A673 (cell line): ENCODE measurements at places on chromosomes 2 and 18.

DNA sequence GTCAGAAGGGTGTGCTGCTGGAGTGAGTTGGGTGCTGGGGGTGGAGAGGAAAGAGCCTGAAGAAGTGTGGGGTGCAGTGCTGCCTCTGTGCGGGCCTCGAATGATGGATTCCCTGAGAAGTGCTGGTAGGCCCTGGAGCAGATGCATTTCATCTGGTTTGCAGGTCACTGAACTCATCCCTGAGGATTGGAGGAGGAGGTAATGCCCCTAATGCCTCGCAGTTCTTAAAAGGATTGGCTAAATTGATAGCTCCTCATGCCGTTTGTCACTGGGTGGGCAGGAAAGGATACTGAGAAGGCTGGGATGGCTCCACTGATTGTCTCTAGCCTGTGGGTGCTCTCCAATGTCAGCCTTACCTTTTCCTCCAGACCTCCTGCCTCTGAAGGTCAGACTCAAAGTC lies 74.1 kb downstream of the CTIF start:
- H3K27me3 ChIP-seq: no peaks in the 10 kb centered on the region
- H3K27ac ChIP-seq: no peak overlapping the region
- no peak for DNase-seq
- no peaks in the 10 kb centered on the region for H3K36me3 ChIP-seq

GRCh38 chr2:46422717-46423394 lies 56.5 kb upstream of the TMEM247 start:
- H3K4me3 ChIP-seq: no peak overlapping the region
- peak; percentile 60 for DNase-seq
- H3K36me3 ChIP-seq: no peaks in the 10 kb centered on the region

DNA sequence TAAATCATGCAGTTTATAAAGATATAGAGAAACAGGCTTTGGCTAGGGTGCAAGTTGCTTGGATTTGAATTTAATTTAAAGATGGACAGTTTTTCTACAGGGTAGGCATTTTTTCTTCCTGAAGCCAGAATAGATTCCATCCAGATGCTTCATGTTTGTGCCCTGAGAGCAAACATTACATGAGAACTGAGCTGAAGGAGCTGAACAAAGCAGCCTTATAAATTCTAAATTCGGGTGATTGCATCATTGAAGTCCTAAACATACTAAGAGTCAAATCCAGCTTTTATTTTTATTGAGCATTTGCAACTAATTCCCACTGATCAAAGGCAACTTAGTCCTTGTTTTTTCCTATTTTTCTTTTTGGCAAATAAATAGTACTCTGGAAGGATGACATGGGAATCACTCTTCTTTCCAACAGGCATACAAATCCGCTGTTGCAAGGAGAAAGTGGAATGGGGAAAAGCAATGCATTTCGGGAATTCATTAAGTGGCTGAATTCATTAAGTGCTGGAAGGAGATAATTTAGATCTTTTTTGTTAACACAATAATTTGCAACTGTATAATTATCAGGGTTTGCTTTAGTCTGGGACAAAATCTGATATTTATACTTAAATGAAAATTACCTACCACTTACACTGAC lies 828.0 kb downstream of the SLC4A3 start:
- H3K36me3 ChIP-seq: no peaks in the 10 kb centered on the region
- H3K4me1 ChIP-seq: peaks cover 6% of the 10 kb centered on the region
- no peak overlapping the region for H3K27ac ChIP-seq
- no peaks in the 10 kb centered on the region for H3K27me3 ChIP-seq

GRCh38 chr2:10447300-10447894 lies 730 bp downstream of the ODC1 start:
- peak overlapping the region; percentile 93 for H3K27ac ChIP-seq
- H3K36me3 ChIP-seq: peaks cover 31% of the 10 kb centered on the region
- DNase-seq: peak; percentile 53
- H3K27me3 ChIP-seq: no peaks in the 10 kb centered on the region
- H3K4me1 ChIP-seq: peaks cover 21% of the 10 kb centered on the region

DNA sequence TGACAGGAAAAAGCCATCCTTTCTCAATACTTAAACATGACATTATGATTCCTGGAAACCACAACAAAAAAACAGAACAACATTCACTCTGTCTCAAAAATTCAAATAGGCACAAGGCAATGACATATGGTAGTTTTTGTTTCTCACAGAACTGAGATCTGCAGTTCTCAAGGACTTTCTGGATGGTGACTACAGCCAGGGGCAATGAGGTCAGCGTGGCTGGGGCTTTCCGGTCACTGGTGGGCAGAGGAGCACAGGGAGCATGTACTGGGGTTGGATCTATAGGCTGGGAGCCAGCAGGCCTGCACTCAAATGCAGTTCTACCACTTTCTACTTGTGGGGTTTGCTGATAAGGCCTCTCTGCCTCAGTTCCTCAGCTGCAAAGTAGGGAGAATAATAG lies 72.0 kb downstream of the CTAGE1 start:
- H3K4me3 ChIP-seq: no peak overlapping the region
- H3K36me3 ChIP-seq: no peaks in the 10 kb centered on the region

- DNase-seq: peak; percentile 57
- no peaks in the 10 kb centered on the region for H3K27me3 ChIP-seq
- H3K4me1 ChIP-seq: no peaks in the 10 kb centered on the region
- no peaks in the 10 kb centered on the region for H3K36me3 ChIP-seq
- no peak overlapping the region for H3K4me3 ChIP-seq
Observed at GRCh38 chr2:169928463-169928864, 101.2 kb downstream of the UBR3 start.

DNA sequence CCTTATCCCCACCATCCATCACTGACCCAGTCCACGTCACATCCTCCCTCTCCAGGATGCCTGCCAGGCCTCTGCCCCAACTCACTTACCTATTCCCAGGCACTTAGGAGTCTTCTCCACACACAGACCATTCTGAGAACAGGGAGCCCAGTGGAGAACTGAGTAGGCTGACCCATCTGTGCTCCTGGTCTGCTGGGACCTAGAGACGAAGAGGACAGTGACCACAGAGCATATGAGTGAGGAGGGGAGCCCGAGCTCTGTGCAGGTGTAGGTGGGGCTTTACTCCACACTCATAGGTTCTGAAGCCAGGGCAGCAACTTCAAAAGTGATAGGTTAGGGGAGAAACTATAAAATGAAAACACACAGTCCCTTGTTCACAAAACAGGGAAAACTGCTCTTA lies 130.0 kb downstream of the NDUFA10 start:
- H3K4me3 ChIP-seq: no peak overlapping the region
- no peaks in the 10 kb centered on the region for H3K4me1 ChIP-seq
- H3K27ac ChIP-seq: no peak overlapping the region

DNA sequence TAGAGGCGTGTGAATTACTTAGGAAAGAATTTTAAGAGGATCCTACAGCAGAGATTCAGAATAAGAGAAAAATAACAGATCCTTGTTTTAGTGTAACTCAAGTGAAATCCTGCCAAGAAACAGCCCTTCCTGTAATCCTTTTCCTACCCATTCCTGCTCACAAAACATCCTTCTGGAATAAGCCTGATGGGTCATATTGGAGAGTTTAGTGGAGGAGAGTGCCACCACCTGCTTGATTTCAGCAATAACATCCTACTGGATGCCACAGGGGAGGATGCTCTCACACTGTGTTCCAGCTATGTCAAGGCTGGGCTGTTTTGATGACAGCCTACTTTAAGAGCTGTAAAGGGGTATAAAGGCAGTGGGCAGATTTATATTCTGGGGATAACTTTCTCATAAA lies 54.8 kb upstream of the CCDC178 start:
- no peaks in the 10 kb centered on the region for H3K36me3 ChIP-seq
- H3K27me3 ChIP-seq: no peaks in the 10 kb centered on the region
- H3K27ac ChIP-seq: no peak overlapping the region
- no peak overlapping the region for H3K4me3 ChIP-seq
- no peaks in the 10 kb centered on the region for H3K4me1 ChIP-seq
- DNase-seq: peak; percentile 35

DNA sequence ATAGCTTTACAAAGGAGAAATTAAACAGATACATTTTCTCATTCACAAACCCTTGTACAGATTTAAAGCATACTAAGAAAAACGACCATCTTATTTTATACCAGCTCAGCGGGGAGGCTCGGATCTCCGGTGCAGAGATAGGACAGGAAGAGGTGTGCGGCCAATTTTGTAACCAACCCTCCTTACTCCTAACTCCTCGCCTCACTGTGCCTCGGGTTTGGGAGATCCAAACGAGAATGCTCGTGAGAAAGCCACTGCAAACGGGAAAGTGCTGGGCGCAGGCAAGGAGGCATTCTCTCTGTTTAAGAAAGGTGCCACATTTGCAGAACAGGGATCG lies 1.2 kb downstream of the KDSR start:
- DNase-seq: peak; percentile 61
- H3K4me1 ChIP-seq: peaks cover 13% of the 10 kb centered on the region
- peak overlapping the region; percentile 96 for H3K4me3 ChIP-seq
- peaks cover 52% of the 10 kb centered on the region for H3K36me3 ChIP-seq
- H3K27me3 ChIP-seq: no peaks in the 10 kb centered on the region

DNA sequence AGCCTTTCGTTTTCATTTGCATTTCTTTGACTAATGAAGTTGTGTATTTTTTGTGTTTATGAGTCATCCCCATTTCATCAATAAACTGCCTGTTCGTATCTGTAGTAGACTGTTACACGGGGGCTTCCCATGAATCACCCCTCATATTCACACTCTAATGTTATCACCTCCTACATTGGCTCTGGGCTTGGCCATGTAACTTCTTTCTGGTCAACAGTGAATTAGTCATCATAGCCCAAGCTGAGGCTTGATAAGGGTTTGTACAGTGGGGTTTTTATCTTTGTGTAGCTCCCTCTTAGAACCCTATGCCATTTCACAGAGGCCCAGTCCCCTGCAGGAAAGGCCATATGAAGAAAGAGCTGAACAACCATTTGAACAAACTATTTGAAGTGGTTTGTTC lies 151.0 kb downstream of the CCBE1 start:
- no peak overlapping the region for H3K4me3 ChIP-seq
- H3K27me3 ChIP-seq: peaks cover 14% of the 10 kb centered on the region
- no peak overlapping the region for H3K27ac ChIP-seq
- no peak for DNase-seq
- H3K4me1 ChIP-seq: no peaks in the 10 kb centered on the region
- no peaks in the 10 kb centered on the region for H3K36me3 ChIP-seq

DNA sequence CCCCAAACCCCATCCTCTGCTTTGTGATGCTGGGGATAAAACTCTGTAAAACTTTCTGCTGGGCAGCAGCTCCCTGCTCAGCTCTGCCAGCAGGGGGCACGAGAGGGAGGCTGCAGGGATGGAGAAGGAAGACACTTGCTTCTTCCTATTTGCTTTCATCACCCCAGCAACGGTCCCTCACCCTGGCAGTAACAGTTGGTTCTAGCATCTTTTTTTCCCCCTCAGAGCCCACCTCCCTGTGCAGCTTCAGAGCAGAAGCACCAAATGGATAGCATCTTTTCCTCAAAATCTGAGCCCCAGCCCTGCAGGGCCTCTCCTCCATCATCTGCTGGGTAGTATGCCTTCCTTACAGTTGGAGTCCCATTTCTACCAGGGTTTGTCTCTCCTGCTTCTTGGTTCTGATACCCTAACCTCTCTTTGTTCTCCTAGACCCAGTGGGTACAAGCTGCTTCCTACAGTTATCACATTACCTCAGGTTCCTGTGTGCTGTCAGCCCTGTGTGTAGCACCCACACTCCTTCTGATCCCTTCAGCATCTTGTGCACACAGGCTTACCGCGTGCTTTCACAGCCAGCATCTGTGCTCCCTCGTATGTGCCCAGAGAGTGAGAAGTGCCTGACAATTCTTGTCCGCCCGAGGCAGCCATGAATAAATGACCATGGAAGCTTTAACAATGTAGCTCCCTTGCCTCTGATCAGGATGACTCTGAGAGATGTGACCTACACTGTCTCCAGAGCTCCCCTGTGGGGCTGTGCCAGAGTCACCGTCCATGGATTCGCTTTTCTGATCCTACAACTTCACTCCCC lies 14.5 kb downstream of the CKAP2L start:
- no peak overlapping the region for H3K27ac ChIP-seq
- no peaks in the 10 kb centered on the region for H3K4me1 ChIP-seq
- peak; percentile 80 for DNase-seq

DNA sequence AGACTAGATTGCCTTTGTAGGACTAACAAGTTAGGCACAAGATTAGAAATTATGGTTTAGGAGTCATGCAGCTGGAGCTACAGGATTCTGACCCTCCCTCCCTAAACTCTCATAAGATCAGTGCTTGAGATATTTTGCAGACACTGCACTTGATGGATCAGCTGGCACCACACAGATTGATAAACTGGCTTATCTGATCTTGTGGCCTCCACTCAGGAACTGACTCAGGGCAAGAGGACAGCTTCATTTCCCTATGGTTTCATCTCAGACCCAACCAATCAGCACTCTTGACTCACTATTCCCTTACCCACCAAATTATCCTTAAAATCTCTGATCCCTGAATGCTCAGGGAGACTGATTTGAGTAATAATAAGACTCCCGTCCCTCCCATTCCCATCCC lies 152.3 kb downstream of the DIS3L2 start:
- no peak overlapping the region for H3K4me3 ChIP-seq
- H3K27ac ChIP-seq: no peak overlapping the region
- H3K36me3 ChIP-seq: no peaks in the 10 kb centered on the region
- no peak for DNase-seq
- H3K27me3 ChIP-seq: no peaks in the 10 kb centered on the region
- H3K4me1 ChIP-seq: no peaks in the 10 kb centered on the region

DNA sequence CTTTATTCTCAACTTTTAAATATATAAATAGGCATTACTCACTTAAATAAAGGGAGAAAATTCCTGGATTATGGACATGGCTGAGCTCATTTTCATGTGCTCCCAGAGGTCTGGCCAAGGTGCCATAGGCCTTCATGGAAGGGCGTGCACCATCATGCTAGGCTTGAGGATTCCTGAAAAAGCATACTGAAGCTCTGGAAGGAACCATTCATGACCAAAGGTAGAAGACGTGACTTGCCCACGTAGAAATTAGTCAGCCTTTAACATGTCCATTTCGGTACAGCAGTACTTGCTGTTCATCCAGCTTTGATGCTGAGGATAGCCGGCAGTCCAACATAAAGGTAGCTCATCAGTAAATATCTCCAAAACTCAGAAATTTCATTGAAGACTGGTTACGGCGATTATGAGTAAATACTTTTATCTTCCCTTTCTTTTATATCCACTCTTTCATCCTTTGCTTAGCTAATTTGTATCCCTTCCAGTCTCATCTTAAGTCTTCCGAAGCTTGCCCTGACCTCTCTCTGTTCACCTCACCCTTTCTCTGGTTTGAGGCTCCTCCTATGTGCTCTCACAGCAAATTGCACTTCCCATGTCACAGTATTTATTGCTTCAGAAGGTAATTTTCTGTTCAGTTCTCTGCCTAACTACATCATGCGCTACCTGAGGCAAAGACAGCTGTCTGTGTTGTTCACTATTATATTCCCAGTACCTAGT lies 32.3 kb upstream of the ASNSD1 start:
- H3K4me3 ChIP-seq: no peak overlapping the region
- H3K27me3 ChIP-seq: no peaks in the 10 kb centered on the region
- H3K4me1 ChIP-seq: no peaks in the 10 kb centered on the region
